Stimulated activated CD8-positive, alpha-beta memory T cell treated with anti-CD3 and anti-CD28 coated beads, Interleukin-4, amount 100 ng/mL, for 24 hours (primary cell): ENCODE measurements at places on chromosomes 3 and 15.

DNA sequence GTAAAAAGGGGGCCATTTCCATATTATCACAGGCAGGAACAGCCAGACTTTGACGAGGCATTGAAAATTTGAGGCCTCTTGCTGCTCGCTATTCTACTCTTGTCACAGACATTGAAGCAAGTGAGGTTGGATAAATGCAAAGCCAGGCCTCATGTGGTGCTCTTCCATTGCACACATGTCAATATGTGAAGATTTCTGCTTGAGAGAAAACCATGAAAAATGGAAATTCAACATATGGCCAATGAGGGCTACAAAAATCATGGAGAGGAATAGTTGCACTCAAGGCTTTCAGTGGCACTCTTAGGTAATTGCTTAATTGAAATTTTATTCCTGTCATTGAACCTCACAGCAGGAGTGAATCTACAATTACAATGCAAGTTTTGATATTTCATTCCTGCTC is 185.6 kb upstream of the MBNL1 start:
- DNase-seq, result no peak

GRCh38 chr3:74751775-74752174 is 137.3 kb upstream of the CNTN3 start:
- no peak for DNase-seq

DNA sequence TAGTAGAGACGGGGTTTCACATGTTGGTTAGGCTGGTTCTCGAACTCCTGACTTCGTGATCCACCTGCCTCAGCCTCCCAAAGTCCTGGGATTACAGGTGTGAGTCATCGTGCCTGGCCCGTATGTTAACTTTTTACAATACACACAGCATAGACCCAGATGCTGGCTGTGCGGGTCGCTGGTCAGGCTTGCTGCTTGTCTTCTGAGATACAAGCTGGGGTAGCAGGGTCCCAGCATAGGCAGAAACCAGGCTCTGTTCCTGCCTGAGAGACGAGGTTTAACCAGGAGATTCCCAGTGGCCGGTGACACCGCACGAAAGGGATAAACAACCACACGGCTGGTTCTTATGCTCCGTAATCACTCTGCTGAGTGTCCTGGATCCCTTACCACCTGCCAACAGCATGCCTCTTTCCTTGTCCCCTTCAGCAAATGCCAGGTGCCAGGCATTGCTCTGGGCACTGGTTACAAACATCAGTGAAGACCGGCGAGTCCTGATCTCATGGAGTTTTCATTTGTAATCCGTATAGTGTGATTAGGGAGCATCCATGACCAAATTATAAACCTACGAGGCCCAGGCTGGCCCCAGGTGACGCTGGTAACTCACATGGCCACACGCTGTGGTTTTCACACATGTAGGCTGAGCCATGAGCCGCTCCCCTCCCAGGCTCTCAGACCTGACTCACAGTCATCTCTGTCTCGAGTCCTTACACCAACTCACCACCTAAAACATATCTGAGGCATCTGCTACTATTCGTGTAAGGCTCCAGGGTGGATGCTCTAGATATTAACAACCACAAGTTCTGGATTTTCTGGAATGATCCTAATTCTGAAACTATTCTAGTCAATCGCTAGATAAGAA is 125.7 kb downstream of the PDZRN3 start:
- DNase-seq, result no peak

- no peak for DNase-seq
Measured at GRCh38 chr3:188185717-188186251, 31.8 kb downstream of the LPP start.
